Kidney epithelial cell (primary cell): ENCODE measurements at places on chromosomes 11 and 22.

DNA sequence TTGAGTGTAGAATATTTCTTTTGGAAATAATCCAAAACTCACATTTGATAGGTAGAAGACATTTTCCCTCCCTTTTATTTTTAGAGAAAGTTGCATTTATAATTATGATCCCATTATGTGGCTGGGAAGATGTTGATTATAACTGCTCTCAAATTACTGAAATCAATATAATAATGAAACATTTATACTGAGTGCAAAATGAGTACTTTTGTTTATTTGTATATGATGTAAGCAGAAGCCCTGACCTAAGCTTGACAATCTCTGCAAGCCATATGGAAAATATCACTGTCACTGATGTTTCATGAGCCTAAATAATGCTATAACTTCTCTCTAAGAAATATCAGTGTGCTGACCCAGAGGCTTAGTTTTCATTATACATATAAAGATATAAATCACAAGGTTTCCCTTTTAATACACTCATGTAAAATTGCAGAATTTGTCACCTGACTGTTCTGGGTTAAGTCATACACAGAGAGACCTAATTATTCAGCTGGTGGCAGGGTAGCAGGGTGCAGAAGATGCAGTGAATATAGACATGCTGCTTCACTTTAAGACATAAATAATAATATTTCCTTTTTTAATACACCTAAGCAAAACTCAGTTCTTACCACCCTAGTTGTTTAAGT, 99.2 kb downstream of the BBOX1 start:
- no peak for DNase-seq

GRCh38 chr11:77188633-77189491, 60.8 kb downstream of the MYO7A start:
- DNase-seq: no peak

DNA sequence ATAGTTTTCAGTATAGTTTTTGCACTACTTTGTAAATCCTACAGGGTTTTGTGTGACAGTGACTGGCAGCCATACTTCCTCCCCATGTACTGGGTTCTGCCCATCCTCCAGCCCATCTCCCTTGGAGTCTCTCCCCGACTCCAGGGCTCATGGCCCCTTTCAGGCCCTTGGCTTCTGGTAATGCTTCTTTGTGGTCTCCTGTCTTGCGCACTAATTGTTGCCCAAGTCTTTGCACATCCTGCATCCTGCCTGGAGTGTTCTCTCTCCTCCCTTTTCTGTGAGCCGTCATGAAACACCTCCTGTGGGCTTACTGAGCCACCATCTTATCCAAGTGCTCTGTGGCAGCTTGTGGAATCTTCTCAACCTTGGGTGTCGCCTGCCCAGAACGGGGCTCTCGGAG, 11.4 kb upstream of the KCNQ1OT1 start:
- DNase-seq: no peak

DNA sequence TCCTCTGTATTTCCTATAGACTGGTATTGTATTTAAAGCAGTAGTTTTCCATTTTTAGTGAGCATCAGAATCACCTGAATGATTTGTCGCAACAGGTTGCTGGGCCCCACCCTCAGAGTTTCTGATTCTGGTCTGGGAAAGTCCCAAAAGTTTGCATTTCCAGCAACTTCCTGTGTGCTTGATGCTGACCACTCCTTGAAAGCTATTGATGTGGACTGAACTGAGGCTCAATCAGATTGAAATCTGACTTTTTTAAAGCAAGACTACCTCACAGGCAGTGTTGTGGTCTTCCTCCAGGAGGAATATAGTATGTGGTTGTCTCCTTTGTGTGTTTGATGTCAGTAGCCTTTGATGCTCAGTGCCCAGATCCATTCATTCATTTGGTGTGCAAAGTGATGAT, 17.2 kb upstream of the MPZL2 start:
- DNase-seq: no peak

DNA sequence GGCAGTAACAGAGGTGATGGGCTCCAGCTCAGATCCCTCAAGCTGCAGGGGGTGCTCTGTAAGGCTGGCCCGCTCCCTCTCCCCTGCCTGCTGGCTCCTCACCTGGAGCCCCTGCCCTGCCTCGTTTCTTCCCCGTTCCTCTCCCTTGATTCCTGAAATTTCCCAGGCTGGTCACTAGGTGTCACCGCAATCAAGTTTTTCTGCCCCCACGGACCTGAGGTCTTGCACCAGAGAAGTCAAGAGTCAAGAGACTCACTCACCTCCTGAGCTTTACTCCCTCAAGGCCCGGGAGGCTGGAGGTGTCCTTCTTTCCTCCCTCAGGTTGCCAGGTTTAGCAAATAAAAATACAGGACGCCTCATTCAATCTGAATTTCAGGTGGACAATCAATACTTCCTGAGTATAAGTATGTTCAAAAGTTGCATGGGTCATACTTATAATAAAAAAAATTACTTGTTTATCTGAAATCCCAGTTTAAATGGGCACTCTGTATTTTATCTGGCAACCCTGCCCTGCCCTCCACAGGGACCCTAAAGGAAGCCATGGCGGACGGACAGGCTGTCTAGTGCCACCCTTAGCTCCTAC, 69.2 kb downstream of the SCUBE1 start:
- no peak for DNase-seq

GRCh38 chr11:64878223-64878493, 263 bp downstream of the EHD1 start:
- no peak for DNase-seq

DNA sequence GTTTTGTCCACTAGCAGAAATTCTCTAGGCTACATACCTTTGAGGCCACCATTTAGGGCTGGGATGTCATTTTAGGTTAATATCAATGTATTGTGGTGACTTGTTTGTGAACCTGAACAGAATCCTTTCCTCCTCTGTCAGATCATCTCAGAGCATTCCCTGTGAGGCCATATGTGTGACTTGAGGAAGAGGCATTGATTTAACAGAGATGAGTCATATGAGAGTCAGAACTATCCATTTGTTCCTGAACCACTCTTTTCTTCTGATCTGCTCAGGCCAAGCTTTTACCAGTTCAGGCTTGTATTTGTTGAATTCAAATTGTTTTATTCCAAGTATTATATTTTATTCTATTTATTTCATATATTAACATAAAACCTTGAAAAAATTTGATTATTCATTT, 6.9 kb upstream of the OR4C6 start:
- no peak for DNase-seq

DNA sequence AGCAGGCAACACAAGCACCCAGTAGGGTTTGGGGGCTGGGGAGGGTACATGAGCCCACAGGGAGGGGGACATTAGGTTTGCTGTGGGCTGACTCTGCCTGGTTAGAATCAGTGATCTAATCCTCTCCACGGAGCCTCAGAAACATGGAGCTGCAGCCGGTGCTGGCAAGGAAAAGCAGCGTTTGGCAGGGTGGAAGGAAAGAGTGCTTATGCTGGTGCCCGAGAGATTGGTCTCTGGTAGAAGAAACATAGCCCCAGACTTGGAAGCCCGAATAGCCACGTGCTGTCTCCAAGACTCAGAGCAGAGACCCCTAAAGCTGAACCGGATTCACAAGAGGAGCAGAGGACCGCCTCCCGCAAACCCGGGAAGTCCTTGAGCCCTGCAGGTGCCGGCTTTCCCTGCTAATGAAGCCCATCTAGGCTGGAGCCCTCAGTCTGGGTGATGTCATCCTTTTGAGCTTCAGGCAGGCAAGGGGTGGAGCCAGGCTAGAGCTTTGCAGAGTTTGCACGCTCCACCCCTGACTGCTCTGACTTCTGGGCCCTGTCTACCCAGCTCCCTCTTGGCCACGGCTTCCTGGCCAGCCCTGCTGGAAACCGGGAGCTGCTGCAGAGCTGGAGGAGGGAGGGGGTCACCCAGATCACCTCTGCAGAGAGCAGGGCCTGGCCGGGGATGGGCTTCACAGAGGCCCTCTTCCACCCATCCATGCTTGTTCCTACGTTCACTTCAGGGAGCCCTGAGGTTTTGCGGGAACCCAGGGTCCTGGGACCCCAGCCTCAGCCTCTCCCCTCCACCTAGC, 35.0 kb upstream of the JAM3 start:
- DNase-seq: peak; percentile 74

DNA sequence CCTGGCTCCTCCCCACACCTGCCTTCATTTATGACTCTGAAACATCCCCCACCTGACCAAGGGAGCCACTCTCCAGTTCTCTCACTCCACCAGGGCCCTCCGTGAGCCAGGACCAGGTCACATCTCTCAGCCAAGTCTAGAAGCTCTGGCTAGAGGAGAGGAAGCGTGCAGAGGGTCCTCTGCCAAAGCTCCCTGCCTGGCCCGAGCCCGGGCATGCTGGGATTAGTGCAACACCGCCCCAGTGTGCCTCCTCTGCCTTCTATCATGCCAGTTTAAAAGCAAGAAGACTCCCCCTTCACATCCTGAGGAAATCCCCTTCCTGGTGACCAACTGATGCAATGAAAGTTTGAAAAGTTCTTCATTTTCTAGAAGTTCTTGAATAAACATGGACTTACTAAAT, 23.5 kb downstream of the TP53AIP1 start:
- DNase-seq: no peak

GRCh38 chr22:23862103-23862502, 4.4 kb downstream of the SLC2A11 start:
- DNase-seq: no peak

DNA sequence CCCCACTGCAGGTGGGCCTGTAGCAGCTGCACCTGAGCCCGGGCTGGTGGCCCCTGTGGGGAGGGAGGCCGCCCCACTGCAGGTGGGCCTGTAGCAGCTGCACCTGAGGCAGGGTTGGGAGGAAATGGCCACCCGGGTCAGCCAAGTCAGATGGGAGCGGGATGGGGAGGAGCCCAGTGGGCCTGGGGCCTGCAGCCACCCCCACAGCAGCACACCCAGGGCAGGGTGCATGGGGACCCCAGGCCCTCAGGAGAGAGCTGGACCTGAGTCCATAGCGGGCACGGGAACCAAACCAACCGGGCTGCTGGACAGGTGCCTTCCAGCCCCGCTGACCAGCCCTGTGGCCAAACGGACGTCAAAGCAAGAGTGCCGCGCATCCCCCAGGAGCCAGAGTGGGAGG, 61.7 kb downstream of the BRD1 start:
- no peak for DNase-seq

DNA sequence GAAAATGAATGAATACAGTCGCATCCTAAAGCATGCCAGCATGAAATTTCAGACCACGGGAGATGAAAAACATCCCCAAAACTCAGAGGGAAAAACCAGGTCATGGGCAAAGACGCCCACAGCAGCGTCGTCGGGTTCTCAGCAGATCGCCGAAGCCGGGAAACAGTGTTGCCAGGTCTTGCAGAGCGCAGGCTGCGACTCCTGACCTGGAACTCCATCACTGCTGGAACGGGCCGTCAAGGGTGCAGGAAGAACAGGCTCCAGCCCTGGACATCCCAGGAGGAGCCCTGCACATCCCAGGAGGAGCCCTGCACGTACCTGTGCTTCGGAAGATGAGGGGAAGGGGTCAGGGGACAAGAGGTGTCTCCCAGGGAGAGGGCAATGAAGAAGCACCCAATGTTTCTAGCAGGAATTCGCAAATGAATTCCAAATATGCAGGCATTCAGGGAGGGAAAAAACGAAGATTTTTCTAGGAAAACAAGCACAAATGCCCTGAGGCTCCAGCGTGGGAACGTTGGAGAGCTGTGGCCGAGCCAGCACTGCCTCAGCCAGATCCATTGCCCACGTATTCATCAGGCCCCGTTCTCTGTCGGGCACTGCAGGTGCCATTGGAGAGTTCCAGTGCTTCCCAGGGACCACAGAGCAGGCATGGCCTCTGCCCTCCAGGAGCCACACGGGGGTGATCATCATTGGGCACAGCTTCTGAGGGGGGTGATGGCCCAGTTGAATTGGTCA, 1110.4 kb downstream of the BRD1 start:
- DNase-seq: no peak

DNA sequence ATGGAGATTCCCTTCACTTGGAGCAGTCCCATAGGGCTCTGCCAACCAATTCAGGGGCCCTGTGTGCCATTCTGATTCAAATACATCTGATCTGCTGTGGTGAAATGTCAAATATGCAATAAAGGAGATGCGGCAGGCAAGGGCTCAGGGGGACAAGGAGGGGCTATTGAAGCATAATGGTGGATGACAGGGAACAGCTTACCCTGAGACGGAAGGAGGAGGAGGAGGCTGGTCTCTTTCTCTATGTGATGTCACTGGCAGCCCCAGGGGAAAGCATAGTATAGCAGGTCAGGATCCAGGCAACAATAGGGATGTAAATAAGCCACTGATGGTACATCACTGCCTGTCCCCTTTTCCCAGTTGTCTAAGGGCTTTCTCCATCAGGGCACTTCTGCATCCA, 350.9 kb upstream of the SYN3 start:
- no peak for DNase-seq

GRCh38 chr11:8049084-8049483, 31.9 kb upstream of the TUB start:
- DNase-seq: no peak

GRCh38 chr11:85472953-85473352, 154.2 kb downstream of the DLG2 start:
- no peak for DNase-seq

DNA sequence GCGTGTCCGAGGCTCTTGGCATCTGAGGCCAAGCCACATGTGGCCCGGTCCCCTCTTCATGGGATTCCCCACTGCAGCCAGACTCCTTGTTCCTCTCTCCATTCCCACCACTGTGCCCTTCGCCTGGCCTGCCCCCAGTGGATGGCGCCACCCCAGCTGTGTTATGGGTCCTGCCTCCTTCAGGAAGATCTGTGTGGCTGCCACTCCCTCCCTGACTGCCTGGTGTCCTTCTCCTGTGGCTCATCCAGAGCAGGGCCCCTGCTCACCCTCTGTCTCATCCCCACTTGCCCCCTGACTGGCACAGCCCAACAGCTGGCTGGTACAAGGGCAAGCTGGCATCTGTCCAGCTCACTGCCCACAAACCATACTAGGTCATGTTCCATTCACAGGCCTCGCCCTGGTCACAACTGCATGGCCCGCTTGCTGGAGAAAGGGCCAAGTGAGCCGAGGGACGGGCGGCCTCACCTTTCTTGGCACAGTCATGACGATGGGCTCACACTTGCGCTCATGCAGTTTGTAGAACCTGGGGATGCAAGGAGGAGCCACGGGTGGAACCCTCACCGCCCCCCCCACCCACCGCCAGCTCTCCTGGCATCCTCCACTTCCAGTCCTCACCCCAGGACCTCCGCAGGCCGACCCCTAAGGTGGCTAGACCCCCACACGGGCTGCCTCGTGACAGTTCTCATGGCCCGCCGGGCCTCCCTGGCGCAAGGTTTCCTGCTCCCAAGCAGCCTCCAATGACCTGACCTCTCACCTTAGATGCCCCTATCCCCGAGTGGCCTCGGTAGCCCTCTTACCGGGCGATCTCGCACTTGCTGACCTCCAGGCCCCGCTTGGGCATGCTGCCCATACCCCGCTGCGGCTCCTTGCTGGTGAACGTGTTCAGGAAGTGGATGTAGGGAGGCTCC, 2.1 kb upstream of the PTPRCAP start:
- DNase-seq: no peak

GRCh38 chr11:43212279-43212678, 99.5 kb upstream of the API5 start:
- no peak for DNase-seq

GRCh38 chr11:129996113-129996870, 6.3 kb downstream of the PRDM10 start:
- DNase-seq: no peak

GRCh38 chr11:131600628-131601027, 230.2 kb downstream of the NTM start:
- no peak for DNase-seq

GRCh38 chr11:14184028-14184940, 174.7 kb downstream of the RRAS2 start:
- DNase-seq: peak; percentile 12
